ENCODE measurements at places on chromosomes 11 and 22.

DNA sequence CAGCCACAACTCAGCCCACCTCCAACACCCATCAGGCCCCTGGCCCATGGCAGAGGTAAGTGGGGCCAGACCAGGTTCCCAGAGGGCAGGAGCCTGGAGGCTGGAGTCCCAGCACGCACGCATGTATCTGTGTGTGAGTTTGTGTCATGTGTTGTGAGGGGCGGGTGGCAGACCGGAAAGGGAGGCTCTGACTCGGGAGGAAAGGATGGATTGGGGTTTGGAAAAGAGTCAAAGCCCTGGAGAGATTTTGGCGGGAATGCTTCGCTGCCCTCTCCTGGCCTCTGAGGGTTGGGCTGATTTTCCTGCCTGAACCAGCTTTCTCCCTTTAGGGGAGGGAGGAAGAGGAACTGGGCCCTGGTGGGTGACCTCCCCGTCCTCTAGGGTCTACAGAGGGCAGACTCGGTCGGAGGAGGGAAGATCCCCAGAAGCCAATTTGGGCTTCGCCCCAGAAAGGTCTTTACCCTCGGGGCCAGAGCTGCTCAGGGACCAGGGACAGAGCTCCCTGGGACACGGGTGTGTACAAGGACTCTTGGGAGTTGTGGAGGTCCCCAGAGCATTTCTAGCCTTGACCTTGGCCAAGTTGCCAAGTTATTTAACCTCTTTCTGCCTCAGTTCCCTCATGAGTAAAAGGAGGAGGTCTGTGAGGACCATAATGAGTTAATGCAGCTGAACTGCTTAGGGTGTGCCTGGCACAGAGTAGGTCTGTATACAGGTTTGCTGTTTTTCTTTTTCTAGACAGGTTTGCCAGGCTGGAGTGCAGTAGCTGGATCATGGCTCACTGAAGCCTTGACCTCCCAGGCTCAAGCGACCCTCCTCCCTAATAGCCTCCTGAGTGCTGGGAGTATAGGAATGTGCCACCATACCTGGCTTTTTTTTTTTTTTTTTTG, 6.9 kb downstream of the C11orf68 start:
- DNase-seq: no peak

- no peak for DNase-seq
Observed at GRCh38 chr11:10878408-10879214, 20.8 kb upstream of the ZBED5 start.

- no peak for DNase-seq
Observed at GRCh38 chr11:37505406-37505805, 907.4 kb upstream of the RAG2 start.

DNA sequence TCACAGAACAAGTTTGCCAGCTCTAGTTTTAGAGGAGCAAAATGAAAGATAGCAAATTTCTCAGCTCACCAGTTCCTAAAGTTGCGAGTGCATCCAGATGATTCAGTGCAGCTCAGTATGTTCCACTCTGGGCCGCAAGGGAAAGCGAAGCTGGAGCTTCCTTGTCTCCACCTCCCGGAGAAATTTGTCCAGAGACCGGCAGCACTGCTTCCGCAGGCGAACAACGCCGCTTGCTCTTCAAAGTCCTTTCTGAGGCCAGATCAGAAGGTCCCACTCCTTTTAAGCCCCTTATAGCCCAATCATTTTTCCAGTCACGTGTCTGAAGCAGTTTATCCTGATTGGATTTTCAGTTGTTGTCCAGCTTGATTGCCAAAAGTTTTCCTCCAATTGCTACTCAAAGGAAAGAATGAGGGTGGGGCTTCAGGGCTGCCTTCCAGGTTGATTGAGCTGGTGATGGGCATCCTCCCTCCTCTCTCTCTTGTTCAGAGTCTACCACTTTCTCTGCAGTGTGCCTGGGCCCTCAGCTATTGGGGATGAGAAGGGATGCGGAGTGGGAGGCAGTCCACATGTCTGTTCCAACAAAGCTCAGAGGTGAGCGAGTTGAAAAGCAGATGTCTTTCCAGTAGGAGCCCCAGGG, at the start of gene ZNF280A:
Gene ZNF280A, minus strand, starts transcription at position 251 of the 637 bp plus-strand sequence. CDS start 4,640 bp downstream, outside the sequence.
- DNase-seq: no peak

GRCh38 chr22:47810505-47811500, 1048.4 kb downstream of the TBC1D22A start:
- DNase-seq: no peak

- DNase-seq: no peak
Observed at GRCh38 chr22:29964776-29965175, 81.8 kb downstream of the MTMR3 start.

GRCh38 chr11:67436459-67437081, 912 bp downstream of the PTPRCAP start:
- DNase-seq: no peak

DNA sequence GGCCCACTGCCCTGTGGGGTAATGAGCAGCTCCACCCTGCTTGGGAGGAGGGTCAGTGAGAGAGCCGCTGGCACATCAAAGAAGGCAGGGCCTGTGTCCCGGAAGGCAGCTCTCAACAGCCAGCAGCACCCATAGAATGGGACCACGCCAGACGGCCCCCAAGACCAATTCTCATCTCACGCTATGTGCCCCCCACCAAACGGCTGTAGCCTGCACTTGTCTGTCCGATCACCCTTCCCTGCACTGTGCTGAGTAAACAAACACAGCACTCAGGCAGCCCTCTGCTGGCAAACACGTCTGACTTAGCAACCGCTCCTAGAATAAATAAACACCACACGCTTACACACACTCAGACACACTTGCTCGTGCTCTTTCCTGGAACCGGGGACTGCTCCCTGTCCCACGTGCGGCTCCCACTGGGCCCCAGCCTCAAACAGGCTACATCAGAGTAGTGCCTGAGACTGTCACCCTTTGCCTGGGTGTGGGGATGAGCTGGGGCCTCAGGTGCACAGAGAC, 53.2 kb upstream of the CDON start:
- DNase-seq: no peak

DNA sequence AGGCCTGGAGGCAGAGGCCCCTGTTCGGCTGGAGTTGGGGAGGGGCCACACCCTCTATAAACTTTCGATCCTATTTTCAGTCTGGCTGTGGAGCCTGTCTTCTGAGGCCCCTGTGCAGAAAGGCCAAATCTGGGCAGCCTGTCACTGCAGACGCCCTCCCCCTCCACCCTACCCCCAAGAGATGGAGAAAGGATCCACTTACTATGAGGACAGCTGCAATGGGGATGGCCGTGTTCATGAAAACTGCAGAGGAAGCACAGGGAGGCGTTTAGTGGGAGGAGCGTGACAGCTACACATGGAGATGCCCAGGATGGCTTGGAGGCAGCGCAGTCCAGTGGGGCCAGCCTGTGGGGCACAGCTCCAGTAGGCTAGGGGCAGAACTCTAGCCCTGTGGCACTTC, 43.5 kb upstream of the KCNJ11 start:
- no peak for DNase-seq

GRCh38 chr11:9017773-9018172, 14.0 kb upstream of the NRIP3 start:
- no peak for DNase-seq

GRCh38 chr11:88164320-88164719, 10.9 kb downstream of the RAB38 start:
- no peak for DNase-seq

GRCh38 chr11:114440121-114440860, 1.0 kb downstream of the REXO2 start:
- no peak for DNase-seq

GRCh38 chr11:105137286-105137685, 2.3 kb downstream of the CARD18 start:
- DNase-seq: no peak

DNA sequence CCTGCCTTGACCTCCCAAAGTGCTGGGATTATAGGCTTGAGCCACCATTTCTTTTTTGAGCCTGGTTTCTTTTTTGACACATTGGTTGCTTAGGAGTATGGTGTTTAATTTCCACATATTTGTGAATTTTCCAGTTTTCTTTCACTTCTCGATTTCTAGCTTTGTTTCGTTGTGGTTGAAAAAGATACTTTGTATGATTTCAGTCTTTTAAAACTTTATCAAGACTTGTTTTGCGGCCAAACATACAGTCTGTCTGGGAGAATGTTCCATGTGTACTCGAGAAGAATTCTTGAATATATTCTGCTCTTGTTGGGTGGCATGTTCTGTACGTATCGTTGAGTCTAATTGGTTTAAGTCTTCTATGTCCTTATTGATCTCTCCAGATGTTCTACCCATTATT, 20.8 kb downstream of the SHANK3 start:
- no peak for DNase-seq

DNA sequence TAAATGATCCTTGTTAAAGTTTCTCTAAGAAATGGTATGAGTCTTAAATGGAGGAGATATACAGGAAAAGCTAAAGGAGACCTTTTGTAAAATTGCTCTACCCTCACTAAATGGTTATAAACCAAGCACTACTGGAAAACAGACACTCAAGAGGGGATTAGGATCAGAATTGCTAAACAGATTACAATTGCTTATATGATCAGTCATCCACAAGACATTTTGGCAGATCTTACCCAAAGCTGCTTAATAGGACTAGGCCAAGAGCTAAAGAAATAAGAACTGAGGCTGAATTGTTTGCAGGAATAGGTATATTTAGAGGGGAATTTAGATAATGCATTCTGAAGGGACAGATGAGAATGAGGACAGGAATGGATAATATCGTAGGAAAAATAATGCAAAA, 9.5 kb downstream of the HARBI1 start:
- no peak for DNase-seq

DNA sequence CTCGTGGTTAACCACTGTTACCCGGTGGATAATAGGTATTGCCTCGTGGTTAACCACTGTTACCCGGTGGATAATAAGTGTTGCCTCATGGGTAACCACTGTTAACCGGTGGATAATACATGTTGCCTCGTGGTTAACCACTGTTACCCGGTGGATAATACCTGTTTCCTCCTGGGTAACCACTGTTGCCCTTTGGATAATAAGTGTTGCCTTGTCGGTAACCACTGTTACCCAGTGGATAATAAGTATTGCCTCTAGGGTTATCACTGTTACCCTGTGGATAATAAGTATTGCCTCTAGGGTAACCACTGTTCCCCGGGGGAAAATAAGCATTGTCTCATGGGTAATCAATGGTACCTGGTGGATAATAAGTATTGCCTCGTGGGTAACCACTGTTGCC, 15.0 kb upstream of the NXPE4 start:
- no peak for DNase-seq

DNA sequence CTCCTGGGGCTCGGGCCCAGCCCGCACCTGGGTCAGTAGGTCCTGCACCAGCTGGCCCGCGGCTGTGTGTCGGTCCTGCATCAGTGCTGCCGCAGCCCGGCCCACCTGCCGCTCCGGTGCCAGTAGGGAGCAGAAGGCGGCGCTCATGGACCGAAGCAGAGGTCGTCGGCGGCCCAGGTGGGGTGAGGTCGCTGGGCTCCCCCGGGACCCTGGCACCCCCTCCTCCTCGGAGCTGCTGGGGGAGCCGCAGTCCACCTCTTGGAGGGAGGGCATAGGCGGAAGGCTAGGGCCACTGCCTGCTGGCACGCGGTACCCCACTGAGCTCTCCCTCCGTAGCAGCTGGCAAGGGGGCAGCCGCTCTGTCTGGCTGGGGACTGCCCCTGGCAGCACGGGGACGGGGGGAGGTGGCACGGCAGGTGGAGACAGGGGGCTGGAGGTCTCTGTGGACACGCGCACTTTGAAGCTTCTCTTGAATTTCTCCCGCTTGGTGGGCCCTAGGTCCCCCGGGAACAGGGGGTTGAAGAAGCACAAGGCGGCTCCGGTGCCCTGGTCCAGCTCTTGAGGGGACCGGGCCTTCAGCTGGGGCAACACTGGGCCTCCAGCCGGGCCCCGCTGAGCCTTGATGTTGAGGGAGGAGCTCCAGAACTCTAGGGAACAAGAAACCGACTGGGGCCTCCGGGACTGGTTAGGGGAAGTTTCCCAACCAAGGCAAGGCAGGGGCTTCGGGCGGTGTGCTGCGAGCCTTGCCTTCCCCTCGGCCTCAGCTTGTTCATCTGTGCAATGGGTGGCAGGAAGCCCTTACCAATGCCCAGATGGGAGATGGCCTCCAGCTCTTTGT, 1.4 kb downstream of the RIN1 start:
- no peak for DNase-seq

GRCh38 chr11:86663761-86664160, 8.7 kb downstream of the ME3 start:
- DNase-seq: no peak

- no peak for DNase-seq
Observed at GRCh38 chr11:13850231-13851005, 112.1 kb upstream of the SPON1 start.

DNA sequence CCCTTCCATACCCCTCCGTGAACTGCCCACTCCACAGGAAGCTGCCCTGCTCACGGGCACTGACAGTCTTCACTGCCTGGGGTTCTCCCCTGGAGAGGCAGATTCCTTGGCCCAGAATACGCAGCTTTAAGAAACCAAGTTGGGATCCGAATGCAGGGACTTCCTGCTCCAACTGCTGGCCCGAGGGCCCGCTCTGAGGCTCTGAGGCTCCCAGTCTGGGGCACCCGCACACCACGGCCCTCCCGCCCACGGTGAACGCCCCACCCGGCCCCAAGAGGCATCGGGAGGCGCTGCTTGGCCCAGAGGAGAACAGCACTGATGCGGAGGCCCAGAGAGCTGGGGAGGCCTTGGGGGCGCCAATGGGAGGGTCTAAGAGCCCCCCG, 42.3 kb downstream of the IGF2 start:
- no peak for DNase-seq

GRCh38 chr11:26901162-26901561, 92.8 kb upstream of the FIBIN start:
- no peak for DNase-seq

GRCh38 chr11:11345099-11345498, 8.0 kb downstream of the CSNK2A3 start:
- DNase-seq: no peak

GRCh38 chr11:64353715-64354506, 5.1 kb upstream of the RPS6KA4 start:
- no peak for DNase-seq

- DNase-seq: no peak
Observed at GRCh38 chr11:118222437-118222836, 2.4 kb downstream of the JAML start.

Measured in stimulated activated CD8-positive, alpha-beta memory T cell treated with anti-CD3 and anti-CD28 coated beads, Interleukin-7, amount 100 ng/mL, for 1 hour (primary cell).